ENCODE measurements at places on chromosomes 7 and 10.

DNA sequence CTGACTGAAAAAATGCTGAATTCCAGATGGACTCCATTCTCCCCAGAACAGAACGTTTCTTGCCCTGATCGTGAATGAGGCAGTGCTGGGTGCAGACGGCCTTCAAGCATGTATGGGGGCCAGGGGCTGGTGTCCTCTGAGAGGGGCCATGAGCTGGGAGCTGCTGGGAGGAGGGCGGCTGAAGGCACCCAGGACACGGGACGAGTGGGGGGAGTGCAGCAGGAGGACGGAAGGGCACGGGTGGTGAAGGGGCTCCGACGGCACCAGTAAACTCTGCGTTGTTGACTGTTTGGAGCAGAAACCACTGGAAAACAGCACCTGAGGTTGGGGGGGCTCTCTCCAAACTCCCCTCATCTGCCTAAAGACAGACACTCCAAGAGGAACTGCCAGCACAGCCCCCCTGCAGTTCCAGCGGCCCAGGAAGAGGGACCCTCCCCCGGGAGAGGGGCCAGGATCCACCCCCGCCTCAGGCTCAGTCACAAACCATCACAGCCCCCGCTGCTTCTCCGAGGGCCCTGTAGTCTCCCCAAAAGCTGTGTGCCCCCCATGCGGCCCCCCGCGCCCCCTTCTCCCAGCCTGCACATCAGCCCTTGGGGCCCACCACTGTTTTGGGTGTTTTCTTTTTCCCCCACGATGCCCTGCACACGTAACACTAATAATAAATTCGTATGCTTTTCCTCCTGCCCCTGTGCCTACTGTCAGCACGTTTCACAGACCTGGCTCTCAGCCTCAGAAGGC, 55.5 kb downstream of the DPYSL4 start:
- DNase-seq = no peak

DNA sequence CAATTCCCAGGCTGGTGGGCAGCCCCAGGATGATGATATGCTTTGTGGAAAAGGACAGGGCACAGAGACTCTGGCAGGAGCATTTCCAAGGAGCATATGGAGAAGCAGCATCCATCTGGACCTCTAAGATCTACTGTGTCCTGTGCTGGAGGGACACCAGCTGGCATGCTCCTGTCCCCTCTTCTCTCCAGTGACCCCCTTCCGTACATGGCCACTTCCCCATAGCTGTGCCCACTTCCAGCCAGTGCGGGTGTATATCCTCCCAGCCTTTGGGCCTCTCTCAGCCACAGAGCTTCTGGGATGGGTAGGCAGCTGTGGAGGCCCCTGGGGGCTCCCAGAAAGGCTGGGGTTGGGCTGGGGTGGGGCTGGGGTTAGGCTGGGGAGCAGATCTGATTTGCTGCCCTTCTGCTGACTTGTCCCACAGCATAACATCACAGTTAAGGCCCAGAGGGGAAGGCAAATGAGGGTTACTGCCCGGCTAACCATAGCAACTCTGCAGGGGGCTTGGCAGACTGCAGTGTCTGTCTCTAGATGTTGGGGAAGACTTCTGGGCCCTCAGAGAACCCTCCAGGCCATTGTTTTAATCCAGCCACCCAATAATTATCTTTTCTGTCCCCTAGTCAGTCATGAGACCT, 6.3 kb downstream of the NPFFR1 start:
- DNase-seq = no peak

DNA sequence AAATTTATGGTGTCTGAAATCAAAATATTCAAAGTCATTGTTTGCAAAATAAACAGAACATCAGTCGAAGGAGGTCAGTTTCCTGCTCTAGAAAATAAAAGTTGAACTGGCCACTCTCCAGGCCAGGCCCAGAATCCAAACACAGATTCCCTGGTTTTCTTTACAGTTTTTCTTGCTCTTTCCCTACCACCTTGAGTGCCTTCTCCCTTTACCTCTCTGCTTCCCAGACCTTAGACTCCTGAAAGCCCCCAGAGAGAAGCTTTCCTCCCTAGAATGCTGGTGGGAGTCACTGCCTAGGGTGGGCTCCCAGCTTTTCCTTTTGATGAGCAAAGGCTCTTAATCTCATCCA, 6.1 kb downstream of the DNTT start:
- DNase-seq = no peak

GRCh38 chr7:86923527-86923926, 135.9 kb downstream of the ELAPOR2 start:
- no peak for DNase-seq

DNA sequence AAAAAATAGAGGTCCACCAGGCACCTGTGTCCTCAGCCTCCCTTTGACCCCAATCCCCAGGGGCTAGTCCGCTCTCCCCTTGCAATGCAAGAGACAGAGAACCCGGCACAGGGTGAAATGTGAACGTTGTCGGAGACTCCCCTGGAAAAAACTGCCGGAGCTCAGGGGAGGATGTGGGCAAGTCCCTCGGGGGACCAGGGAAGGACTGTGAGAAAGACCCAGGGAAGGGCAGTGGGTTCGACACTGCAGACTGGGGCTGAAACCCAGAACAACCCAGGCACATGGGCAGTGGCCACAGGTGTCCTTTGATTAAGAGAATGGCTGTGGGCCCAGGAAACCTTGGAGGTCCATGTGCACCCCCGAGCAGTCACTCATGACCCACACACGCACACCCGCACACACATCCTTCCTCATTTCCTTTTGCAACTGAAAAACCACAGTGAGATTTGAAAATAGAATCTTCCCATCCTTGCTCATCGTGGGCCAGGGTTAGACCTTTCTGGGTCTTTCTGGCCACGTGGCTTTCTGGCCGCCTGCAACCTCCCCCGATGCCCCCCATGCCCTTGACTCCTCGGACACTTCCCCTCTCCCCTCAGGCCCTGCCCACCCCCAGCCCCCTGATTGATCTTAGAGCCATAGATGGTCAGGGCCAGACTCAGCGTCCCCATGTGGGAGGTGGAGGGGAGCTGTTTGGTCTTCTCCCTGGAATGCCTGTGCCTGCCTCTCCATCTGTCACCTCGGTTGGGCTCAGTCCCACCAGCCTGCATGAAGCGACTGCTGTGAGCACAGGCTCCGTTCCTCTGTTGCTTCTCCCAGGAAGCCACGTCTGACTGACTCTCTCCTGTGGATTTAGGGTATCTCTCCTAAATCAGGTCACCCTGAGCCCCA, 7.9 kb downstream of the LAT2 start:
- DNase-seq = no peak

GRCh38 chr10:62402508-62402907, 28.3 kb downstream of the ZNF365 start:
- DNase-seq = peak; percentile 12

DNA sequence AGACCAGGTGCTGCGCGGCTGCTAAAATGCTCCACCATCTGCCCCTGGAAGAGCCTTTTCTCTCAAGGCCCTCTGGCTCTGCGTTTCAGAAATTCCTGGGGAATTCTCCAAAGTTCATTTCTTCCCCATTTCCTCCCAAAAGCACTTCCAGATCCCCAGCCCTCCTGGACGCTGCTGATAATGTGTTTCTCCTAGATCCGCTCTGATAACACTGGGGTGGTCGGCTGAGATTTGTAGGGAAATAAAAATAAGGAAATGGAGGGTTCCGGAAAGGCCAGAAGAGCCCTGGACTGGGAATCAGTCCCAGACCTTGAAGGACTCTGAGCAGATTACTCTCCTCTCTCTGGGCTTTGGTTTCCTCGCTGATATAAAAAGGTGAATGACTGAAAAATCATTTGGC, 28.1 kb downstream of the COL13A1 start:
- DNase-seq = no peak

DNA sequence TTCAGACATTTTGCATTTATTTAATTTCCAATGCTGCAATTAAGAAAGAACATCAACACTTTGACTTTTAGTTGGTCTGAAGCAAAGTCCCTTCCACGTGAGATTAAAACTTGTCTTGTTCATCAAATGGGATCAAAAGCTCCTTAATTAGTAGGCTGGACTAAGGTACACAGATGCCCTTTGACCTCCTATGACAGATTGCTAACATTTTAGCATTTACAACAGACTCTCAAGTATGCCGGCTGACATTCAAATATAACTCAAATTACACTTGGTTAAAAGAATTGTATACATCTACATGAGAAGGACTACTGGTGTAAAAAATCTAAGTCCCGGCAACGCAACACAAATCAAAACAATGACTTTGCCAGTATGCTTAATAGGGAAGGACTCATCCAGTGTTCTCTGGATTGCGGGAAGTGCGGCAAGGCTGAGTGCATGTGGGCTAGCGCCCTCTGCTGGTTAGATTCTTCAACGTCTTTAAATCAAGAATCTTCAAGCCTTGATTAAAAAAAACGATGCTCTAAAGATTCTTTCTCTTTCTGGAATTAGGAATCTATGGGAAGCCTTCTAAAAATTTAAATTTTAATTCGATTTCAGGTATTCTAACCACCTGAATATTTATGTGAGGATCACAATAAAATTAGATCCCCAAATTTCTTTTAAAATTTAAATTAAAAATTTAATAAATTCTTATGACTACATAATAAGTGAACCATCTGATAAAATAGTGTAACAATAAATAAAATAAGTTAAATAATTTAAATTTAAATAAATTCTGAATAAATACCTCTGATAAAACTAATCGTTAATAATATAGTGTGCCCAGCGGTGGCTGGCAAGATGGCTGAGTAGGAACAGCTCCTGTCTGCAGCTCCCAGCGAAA, 444.7 kb downstream of the DGKB start:
- DNase-seq = peak; percentile 76

- no peak for DNase-seq
Observed at GRCh38 chr10:71397296-71398212, 834 bp downstream of the CDH23 start.

- no peak for DNase-seq
Observed at GRCh38 chr10:33754052-33754451, 419.6 kb upstream of the NRP1 start.

GRCh38 chr10:107418085-107418806, 253.7 kb upstream of the SORCS1 start:
- no peak for DNase-seq

DNA sequence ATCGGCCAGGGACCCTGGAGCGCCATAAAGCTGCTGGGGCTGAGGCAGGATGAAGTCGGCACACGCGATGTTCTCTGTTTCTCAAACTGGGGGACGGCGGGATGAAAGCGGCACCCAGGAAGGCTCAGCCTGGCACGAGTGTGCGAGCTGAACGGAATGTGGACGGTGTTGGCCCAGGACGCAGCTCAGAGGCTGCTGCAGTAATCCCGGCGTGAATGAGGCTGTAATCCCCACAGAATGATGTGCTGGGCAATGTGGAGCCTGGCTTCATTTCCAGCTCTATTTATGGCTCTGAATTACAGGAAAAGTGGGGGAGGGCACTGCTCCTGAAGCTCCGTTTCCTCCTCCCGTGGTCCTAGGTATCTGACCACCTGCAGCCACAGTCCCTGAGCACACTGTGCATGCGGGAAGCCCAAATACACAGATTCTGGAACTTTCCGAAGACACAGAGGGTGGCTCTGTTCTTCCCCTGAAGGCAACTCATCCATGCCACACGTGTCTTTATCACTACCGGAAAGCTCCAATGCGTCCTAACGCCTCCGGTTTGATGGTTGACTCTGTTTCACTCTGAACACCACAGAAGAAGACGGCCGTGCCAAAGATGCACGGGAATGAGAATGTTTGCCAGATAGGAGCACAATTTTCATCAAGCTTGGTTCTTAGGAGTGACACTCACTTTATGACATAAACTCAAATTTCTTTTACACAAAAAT, 37.6 kb downstream of the KLF6 start:
- no peak for DNase-seq

- peak; percentile 77 for DNase-seq
Observed at GRCh38 chr7:33849004-33849403, 56.3 kb upstream of the BMPER start.

- no peak for DNase-seq
Observed at GRCh38 chr10:110017907-110018306, 10.1 kb downstream of the ADD3 start.

GRCh38 chr10:52653263-52653909, 119.2 kb downstream of the MBL2 start:
- no peak for DNase-seq

DNA sequence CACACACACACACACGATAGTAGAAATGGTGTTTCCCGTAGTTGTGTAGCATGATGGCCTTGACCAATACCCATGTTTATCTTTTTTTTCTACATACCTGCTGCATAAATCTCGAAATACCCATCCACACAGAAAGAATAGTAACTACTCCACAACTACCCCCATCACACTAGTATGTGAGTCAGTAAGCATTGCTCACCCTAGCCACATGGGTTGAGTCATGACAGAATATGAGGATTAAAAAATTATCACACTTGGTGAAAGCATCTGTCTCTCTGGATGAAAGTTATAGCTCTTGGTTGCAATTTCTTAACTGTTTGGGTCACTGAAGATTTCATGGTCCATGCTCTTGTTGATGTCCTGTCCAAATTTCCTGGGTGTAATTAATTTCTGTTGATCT, 103.4 kb upstream of the MDFIC start:
- peak; percentile 79 for DNase-seq

DNA sequence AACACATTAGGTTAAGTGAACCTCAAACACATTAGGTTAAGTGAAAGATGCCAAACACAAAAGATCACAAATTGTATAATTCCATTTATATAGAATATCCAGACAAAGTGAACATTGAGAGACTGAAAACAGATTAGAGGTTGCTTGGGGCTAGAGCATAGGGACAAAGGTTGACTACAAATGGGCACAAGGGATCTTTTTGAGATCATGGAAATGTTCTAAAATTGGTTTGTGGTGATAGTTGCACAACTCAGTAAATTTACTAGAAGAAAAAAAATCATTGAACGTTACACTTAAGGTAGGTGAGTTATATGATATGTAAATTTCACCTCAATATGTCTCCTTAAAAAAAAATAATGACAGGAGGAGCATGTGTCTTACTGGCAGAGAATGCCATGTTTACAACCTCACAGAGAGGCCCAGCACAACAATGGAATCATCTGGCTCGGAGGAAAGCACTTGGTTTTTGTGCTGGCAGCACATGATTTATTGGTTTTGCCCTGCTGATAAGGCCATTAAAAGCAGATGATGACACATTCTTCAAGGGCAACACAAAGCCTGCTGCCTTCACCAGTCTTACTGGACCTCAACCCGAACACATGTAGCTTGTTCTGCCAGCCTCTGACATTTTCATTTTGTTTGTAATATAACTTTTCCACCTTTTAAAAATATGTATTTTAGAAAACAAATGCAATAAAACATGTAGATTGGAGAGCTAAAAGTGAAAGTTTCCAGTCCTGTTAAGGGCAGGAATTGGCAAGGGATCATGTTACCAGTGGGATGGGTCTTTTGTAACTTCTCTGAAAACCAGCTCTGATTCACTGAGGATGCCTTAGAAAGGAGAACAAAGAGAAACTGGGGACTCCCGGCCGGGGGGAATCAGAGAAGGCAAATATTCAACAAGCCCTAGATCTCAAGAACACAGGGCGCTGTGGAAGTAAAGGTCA, 11.9 kb upstream of the LMOD2 start:
- peak; percentile 54 for DNase-seq

DNA sequence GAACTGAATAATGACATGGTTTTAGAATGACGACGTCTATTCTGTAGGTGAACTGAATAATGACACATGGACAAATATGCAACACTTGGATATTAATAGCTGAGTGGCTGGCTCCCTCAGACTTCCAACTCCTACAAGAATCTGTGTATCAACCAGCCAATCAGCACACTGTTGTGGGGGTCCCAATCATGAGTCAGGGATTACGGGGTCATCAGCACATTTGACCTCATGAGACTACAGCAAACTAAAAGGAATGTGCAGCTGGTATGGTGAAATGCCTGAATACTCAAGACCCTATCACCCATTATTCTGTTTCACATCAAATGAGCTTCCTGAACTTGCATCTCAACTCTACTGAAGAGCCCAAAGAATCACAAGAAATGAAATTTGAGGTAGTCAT, 192.5 kb downstream of the ANK3 start:
- no peak for DNase-seq

Data from HCEC 1CT (cell line).